ENCODE measurements at places on chromosomes 12 and 14.
A peak's percentile ranks its signal among the peaks of the same experiment; 100 is the strongest.

DNA sequence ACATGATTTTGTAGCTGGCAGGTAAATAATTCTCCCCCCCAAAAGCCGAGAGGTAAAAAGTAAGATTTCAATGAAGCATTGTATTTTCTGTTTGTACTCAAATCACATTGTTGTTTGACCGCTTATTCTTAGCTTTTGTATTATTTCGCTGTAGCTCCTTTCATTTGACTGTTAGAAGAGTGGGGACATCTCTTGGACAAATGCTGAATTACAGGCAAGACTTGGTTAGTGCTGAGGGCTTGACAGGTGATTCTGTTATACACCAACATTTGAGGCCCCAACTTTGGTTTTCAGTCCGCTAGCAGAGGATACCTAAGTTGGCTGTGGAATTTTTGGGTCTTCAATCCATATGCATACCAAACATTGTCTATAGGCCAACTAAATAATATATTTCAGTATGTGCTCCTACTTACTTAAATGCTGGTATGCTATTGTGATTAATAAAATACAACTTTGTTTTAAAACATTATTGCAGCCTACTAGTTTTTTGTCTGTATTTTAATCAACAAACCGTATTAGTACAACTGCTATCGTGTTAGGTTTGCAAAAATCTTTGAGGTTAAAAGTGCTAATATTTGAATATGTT lies 102.2 kb downstream of the ERC1 start:
- DNase-seq = no peak

DNA sequence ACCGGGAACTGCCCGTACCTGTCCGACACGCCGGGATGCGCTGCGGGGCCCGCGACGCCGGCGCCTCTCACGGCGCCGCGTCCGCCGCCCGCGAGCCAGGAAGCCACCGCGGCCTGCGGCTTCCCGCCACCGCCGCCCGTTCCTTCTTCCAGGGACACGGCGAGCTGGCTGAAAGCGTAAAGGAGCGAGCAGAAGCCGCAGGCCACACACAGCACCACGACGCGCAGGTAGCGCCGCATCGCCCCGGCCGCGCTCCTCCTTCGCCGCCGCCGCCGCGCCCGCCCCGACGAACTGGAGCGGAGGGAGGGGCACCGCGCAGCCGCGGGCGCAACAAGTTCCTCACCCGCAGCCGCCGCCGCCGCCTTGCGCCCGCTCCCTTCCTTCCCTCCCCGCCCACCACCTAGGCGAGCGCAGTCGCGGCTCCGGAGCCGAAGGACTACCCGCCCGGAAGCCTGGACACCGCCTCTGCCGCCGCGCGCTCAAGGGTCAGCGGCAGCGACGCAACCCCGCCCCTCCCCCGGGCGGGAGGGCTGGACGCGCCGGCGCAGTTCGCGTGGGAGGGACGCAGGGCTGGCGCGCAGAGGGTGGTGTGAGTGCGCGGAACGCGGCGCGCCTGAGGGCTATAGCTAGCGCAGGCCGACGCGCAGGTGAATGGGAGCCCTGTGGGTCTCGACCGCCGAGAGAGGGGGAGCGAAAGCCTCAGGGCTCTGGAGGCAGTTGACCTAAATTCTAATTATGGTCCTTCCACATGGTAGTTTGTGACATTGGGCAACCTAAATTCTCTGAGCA lies at the start of gene GXYLT1:
TSS of gene GXYLT1 (minus strand) at position 467 of the 789 bp plus-strand sequence. CDS start at position 239, 228 bp downstream.
- peak; percentile 96 for DNase-seq

DNA sequence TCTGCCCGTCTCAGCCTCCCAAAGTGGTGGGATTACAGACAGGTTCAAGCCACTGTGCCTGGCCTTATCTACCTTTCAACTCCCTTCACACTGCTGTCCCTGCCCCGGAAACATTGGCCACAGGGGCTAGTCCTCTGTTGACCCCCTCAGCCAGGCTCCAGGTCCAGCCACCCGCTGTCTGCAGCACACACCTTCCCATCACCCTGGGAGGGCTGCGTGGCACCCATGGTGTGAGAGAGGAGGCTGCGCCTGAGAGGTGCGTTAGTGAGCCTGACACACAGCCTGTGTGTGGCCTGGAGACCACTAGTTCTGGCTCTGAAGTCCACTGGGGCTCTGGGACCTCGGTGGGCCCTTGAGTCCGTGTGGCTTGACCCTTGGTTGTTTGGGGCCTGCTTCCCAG lies 28.4 kb upstream of the TRAF3 start:
- DNase-seq = no peak

DNA sequence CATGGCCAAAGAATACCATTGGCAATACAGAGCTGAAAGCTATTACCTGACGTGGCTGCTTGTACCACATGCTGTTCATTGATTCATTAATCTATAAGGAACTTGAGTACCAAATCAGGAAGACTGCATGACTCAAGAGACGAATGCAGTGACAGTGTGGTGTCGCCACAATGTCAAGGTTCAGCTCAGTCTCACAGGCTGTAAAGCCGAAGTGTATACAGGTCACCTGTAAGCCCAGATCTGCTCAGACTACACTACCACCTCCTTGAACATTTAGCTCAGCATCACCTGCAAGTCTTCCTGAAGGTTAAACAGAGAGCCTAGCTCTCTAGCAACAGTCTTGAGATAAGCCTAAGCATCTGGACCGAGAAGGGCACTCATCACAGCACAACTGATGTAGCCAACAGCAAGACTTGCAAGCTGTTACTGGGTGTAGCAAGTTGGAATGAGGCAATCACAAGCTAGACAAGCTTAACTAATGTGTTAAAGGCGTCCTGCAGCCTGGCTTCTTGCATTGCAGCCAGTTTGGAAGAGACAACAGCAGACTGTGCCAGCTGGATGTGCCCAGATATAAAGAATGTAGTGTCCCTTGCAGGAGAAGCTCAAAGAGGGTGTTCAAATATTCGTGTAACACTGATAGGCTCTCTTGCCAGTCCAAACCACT lies 21.0 kb downstream of the TMTC1 start:
- no peak for DNase-seq

DNA sequence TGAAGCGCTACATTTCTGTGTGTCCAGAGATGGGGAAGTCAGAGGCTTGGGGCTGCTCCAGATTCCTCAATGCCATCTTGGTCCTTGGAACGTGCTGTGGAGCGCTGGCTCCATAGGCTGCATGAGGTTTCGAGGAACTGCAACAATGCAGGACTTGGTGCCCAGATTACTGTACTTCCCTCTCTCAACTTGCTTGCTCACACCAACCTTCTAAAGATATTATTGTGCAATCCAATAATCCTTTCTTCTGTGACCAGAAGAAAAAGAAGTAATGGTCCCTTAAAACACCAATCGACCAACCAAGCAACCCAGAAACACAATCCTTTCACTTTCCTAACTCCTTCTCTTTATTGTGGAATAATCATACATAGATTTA lies 3.7 kb downstream of the PRICKLE1 start:
- DNase-seq = no peak
